ENCODE measurements at places on chromosomes 6 and 20.

GRCh38 chr20:10465135-10465534 is 30.0 kb downstream of the SLX4IP start:
- no peak for ATAC-seq

- peak; percentile 85 for ATAC-seq
These were observed 5.2 kb downstream of the FOXO3 start for GRCh38 chr6:108565893-108566292.

GRCh38 chr6:168078943-168079405 is at the start of gene FRMD1:
Gene FRMD1, minus strand, starts transcription at chr6:168079212. Its CDS starts 118 bp downstream, at chr6:168079094.
- no peak for ATAC-seq

GRCh38 chr20:59005523-59006166 is 1.4 kb downstream of the CTSZ start:
- no peak for ATAC-seq

- peak; percentile 84 for ATAC-seq
These were observed 20.0 kb upstream of the NFATC2 start for GRCh38 chr20:51562332-51563173.

GRCh38 chr6:36544228-36544627 is 3.1 kb downstream of the STK38 start:
- no peak for ATAC-seq

GRCh38 chr6:28726569-28727309 is 197.0 kb downstream of the TRIM27 start:
- ATAC-seq, result no peak

DNA sequence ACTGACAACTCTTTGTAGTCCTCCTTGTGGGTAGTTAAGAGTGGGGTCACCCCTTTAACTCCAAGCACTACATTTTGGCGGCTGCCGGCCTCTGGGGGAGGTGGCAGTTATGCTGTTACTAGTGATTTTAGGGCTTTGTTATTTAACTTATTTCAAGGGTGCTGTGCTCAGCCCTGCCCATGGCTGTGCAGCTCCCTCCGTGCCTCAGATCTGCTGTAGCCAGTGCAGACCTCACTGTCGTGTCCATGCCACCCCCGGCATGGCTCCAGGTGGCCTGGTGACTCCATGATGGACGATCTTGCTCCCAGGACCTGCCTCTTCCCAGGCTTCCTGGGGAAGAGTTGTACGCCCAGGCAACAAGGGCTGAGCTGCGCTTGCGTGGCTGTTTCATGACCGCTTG is 15.4 kb downstream of the UQCC2 start:
- ATAC-seq, result no peak

GRCh38 chr6:167652701-167653095 is 174.0 kb upstream of the AFDN start:
- ATAC-seq, result no peak

GRCh38 chr6:34553750-34554149 is 2.4 kb downstream of the SPDEF start:
- no peak for ATAC-seq

DNA sequence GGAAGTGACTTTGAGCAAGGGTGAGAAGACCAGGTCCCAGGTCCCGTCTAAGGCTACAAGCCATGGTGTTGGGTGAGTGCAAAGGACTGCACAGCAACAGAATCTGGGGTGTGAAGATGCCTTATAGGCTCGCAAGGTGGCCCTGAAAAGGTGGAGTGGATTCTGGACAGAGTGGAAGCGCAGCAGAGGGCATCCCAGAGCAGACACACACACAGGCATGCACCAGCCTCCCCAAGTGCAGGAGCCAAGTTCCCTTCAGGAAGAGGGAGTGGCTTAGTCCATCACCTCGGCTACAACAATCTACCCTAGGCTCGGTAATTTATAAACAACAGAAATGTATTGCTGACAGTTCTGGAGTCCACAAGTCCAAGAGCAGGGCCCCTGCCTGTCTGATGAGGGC is 180.1 kb upstream of the PDE10A start:
- ATAC-seq, result no peak

GRCh38 chr6:36627801-36628246 is 33.7 kb downstream of the SRSF3 start:
- ATAC-seq, result peak; percentile 69

DNA sequence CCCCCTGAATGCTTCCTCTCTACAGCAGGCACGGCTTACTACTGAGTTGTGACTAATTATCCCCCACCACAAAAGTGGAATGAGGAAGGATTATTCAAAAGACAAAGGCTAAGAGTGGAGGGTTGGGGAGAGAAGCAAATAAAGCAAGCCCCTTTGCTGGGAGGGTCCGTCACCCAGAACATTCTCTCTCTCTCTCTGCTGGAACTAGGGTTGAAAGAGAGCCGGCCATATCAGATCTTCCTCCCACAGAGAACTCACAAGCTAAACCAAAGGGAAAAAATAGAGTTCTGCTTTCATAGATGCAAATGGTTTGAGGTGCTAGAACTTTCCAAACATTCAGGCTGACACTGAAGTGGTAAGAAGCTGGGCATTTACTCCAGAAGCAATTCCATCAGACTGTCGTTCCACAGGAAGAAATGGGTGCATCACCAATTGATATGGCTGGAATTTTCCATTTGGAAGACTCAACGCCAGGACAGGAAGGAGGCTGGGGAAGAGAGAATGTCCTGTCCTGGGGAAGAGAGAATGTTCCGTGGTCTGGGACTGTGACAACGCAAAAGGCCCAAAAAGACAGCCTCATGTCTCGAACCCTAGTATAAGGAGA is 7.9 kb downstream of the ZMYND8 start:
- peak; percentile 29 for ATAC-seq

GRCh38 chr6:61538801-61539200 is 747.2 kb downstream of the KHDRBS2 start:
- no peak for ATAC-seq

DNA sequence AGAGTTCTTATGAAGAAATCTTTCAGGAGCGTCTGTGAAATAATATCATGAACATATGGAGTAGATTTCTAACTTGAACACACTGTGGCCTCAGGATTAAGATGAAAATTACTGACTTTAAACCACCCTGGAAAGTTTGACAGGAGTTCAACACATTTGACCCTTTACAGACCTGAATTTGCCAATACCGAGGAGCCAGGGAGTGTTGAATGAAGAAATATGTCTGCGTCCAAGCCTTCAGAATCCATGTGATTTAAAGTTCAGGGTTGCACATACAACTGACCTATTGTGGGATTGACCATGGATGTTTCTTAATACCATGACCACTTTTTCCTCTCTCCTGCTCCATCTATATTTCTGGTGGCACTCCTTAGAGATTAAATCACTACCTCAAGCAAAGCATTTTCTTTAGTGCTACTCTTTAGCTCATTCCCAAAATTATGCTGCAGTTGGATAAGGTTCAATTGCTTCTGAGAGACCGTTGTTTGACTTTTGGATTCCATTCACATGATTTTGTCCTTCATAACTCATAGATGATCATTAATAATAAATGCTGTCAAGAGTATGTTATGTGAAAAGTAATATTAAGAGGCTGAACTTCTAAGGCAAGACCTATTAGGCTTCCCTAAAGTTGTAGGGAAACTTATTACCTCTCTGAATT is 57.4 kb downstream of the PRL start:
- ATAC-seq, result peak; percentile 31

GRCh38 chr6:71599359-71599758 is 287.0 kb upstream of the RIMS1 start:
- no peak for ATAC-seq

DNA sequence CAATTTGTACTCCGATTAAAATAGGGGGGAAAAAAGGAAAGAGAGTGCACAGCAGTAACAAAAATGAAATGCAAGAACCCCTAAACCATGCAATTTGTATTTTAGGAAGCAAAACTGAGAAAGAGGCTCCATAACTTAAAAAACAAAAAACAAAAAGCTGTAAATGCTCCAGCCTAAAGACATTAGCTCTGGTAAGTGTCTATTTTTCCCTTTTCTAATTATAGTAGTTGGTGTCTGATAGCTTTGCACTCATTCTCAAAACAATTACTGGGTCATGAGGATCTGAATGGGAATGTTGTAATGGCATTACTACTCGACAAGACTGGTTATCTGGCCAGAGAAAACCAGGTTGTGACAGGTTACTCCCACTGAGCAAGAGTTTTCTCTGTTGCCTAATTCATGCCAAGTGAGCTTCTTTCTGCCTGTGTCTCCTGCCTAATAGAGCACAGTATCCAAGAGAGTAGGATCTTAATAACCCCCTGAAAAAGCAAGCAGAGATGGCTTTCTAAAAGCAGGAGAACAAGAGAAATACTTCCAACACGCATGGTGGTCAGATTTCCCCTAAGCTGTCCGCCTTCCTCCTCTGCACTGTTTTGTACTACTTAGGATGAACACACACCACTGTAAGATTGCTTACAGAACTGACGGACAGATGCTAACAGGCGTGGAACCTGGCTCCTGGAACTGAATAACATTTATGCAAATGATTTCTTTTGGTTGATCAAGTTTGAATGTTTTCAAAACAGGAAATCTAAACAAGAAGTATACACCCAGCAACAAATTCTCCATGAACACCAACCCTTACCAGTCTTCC is 86.4 kb downstream of the FKBP5 start:
- peak; percentile 85 for ATAC-seq

- no peak for ATAC-seq
These were observed 298.8 kb downstream of the FOXA2 start for GRCh38 chr20:22285555-22285954.

GRCh38 chr20:400454-401275 is 7.4 kb upstream of the RBCK1 start:
- no peak for ATAC-seq

- ATAC-seq, result no peak
These were observed 197.5 kb upstream of the SIM1 start for GRCh38 chr6:100662264-100662663.

DNA sequence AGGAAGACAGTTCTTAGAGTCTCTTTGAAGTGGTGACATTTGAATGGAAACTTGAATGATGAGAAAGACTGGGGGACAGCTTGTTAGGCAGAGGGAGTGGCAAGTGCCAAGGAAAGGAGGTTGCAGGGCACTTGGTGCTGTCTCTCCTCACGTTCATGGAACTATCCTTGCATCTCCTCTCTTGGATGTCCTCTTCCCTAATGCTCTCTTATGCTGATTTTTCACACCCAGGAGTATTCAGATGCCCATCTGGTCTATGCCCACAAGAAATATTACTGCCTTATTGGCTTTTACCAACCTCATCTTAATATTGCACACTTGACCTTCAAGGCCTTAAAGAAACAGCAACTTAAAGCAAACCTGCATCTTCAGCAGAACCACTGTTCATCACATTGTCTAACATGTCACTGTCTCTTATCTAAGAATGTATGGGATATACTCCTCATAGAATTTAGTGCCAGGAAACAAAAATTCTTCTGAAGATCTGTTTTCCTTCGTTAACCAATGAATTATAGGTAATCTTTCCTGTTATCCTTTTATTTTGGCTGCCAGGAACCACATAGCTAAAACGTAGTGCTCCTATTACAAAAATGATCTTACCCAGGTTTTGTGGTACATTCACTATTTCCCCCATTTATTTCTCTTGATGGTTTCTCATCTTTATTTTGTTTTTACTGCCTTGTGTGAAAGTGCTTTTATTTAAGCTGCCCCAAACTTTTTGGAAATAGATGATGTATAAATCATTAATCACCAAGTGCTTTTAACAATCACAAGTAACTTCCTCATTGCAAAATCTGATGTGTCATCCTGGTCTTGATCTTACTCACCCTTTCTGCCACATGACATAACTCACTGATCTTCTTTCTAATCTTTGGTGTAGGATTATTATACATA is 12.8 kb downstream of the RGS17 start:
- no peak for ATAC-seq

GRCh38 chr20:47319517-47320252 is 36.8 kb downstream of the ZMYND8 start:
- ATAC-seq, result no peak

GRCh38 chr20:49346682-49347081 is 68.8 kb upstream of the ZNFX1 start:
- ATAC-seq, result no peak

DNA sequence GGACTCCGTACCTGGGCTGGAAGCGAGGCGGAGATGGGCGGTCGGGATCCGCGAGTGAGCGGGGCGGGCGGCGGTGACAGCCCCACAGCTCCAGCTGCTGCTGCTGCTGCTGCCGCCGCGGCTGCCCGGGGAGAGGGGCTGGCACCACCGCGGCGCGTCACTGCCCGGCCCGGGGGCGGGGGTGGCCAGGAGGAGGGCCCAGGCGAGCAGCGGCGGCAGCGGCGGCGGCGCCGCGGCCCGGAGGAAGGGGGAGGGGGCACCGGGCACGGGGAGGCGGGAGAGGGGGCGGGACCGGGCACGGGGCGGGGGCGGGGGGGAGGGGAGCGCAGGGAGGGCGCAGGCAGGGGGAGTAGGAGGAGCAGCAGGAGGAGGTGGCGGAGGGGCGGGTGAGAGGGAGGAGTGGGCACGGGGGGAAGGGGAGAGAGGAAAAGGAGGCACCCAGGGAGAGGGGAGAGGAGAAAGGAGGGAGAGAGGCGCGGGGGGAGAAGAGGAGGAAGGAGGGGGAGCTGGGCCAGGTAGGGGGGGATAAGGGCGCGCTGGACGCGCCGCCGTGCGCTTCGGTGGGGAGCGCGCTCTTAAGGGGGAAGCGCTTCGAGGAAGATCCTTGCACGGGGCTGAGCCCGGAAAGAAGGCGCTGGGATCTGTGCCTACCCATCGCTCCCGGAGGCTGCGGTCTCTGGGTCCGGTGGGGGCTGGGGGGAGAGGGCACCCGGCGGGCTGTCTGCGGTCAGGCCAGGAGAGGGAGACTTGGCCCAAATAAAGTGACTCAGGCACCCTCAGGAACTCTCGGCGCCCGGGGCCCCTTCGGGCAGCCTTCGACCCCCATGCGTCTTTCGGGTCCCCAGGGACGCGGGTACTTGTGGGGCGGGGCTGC is 101.5 kb downstream of the NOL4L start:
- peak; percentile 56 for ATAC-seq

GRCh38 chr6:167881327-167881726 is 54.6 kb downstream of the AFDN start:
- ATAC-seq, result no peak

DNA sequence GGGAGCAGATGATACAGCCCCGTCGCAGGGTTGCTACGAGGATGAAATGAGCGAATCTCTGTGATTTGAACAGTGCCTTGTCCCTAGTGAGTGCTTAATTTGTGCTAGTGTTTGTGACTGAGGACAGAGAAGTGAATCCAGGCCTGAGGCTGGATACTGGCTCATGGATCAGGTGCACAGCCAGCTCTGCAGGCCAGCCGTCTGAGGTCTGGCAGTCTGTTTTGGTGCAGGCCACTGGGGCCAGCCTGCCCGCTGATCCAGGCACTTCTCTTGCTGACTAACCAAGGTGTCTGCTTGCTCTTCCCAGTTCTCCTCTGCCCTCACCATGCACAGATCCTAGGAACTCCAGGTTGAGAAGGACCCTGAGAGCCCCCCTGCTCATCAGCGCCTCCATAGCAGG is 181.0 kb downstream of the LRFN2 start:
- ATAC-seq, result no peak

- no peak for ATAC-seq
These were observed 323.1 kb downstream of the CDH26 start for GRCh38 chr20:60281295-60281694.

DNA sequence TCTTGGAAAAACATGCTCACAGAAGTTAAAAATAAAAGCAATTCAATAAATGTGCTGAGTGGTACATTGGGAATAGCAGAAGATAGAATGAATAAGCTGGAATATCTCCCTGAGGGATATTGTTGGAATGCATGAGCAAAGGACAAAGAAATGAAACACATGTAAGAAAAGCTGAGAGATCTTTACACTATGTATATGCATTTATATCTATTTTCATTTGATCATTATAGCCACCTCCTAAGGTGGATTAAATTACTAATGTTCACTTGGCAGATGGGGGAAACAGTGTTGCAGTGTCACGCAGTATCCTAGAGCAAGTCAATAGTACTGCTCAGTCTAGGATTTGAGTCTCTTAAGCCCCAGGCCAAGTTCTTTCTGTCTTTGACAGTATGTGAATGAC is 542.0 kb upstream of the MARCKS start:
- ATAC-seq, result no peak
